ENCODE measurements at places on chromosomes 13 and 19. TPM values are rescaled to one million over a fixed set of nuclear protein-coding genes. Genes with fewer than 3 reads are reported as not detected.

ZNF181 gene
- total RNA-seq = 24.3 TPM

IQCN gene
- total RNA-seq = 7.4 TPM

PLPP2 gene
- 42.1 TPM for total RNA-seq

LGALS4 gene
- 2,311 TPM for total RNA-seq

GRCh38 chr19:799076-799881 is 2.0 kb downstream of the PTBP1 start:
- H3K4me3 ChIP-seq = peak overlapping the region; percentile 86
- H3K27ac ChIP-seq = peak overlapping the region; percentile 99
- DNase-seq = no peak
- no peaks in the 10 kb centered on the region for H3K27me3 ChIP-seq
- H3K4me1 ChIP-seq = peaks cover 33% of the 10 kb centered on the region

- no peak overlapping the region for H3K4me3 ChIP-seq
- no peaks in the 10 kb centered on the region for H3K36me3 ChIP-seq
- peaks cover 38% of the 10 kb centered on the region for H3K4me1 ChIP-seq
- H3K27ac ChIP-seq = no peak overlapping the region
- no peak for DNase-seq
These were observed 5.7 kb downstream of the DNAJB1 start for GRCh38 chr19:14512406-14512961.

- H3K4me1 ChIP-seq = no peaks in the 10 kb centered on the region
- no peaks in the 10 kb centered on the region for H3K36me3 ChIP-seq
- DNase-seq = peak; percentile 70
- H3K4me3 ChIP-seq = no peak overlapping the region
- H3K27ac ChIP-seq = peak overlapping the region; percentile 76
These were observed 216.2 kb downstream of the IRS2 start for GRCh38 chr13:109569958-109570711.

- no peaks in the 10 kb centered on the region for H3K27me3 ChIP-seq
- H3K27ac ChIP-seq = no peak within 1 kb of the TSS
- no peaks in the 10 kb centered on the region for H3K36me3 ChIP-seq
These were observed at the start of gene CYP4F8 for GRCh38 chr19:15614507-15615379. Gene CYP4F8 (plus strand): TSS chr19:15615218. CDS start chr19:15615617, 399 bp downstream.

DNA sequence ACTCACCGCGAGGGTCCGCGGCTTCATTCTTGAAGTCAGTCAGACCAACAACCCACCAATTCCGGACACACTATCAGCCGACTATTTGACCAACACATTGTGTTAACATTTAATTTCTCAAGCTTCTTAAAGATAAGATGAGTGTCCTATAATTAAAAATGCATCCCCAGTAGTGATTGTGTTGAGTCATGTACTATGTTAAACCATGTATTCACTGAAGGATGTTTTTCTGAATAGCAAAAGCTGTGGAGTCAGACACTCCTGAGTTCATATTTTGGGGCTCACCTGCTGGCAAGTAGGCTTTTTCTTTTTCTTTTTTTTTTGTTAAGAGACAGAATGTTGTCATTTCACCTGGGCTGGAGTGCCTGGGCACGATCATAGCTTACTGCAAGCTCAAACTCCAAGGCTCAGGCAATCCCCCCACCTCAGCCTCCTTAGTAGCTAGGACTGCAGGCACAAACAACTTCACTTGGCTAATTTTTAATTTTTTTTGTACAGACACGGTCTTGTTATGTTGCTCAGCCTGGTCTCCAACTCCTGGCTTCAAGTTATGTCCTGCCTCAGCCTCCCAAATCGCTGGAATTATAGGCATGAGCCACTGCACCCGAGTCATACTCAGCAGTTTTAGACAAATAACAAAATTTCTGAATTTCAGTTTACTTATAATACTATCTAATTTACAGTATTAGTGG is 606.9 kb downstream of the PCDH9 start:
- no peak overlapping the region for H3K4me3 ChIP-seq
- no peaks in the 10 kb centered on the region for H3K4me1 ChIP-seq
- no peaks in the 10 kb centered on the region for H3K36me3 ChIP-seq
- H3K27me3 ChIP-seq = no peaks in the 10 kb centered on the region

- H3K27me3 ChIP-seq = no peaks in the 10 kb centered on the region
- DNase-seq = no peak
- H3K36me3 ChIP-seq = no peaks in the 10 kb centered on the region
- no peak overlapping the region for H3K4me3 ChIP-seq
- H3K4me1 ChIP-seq = no peaks in the 10 kb centered on the region
These were observed 67.5 kb downstream of the INSR start for GRCh38 chr19:7226739-7227138.

- H3K36me3 ChIP-seq = no peaks in the 10 kb centered on the region
- no peaks in the 10 kb centered on the region for H3K4me1 ChIP-seq
- H3K27me3 ChIP-seq = no peaks in the 10 kb centered on the region
- no peak overlapping the region for H3K4me3 ChIP-seq
These were observed 17.3 kb upstream of the IL17D start for GRCh38 chr13:20686167-20686566.

DNA sequence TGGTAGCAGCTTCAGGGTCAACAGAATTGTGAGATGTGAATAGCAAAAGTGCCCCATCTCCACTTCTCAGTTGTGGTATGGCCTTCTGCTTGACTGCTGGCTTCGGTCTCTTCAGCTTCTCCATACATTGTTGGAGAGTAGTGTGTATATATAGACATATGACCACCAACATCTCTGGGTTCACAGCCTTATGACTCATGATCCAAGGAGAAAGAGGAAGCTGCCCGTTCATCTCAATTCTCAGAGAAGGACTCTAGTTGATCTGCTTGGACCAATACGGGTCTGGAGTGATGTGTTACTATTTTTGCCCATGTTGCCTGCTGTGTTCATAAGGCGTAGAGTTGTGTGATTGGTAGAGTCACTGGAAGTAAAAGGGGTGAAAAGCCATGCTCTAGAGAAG is 3.6 kb upstream of the COMMD6 start:
- H3K27ac ChIP-seq = no peak overlapping the region
- DNase-seq = no peak
- H3K27me3 ChIP-seq = no peaks in the 10 kb centered on the region
- H3K4me3 ChIP-seq = no peak overlapping the region
- no peaks in the 10 kb centered on the region for H3K4me1 ChIP-seq

DNA sequence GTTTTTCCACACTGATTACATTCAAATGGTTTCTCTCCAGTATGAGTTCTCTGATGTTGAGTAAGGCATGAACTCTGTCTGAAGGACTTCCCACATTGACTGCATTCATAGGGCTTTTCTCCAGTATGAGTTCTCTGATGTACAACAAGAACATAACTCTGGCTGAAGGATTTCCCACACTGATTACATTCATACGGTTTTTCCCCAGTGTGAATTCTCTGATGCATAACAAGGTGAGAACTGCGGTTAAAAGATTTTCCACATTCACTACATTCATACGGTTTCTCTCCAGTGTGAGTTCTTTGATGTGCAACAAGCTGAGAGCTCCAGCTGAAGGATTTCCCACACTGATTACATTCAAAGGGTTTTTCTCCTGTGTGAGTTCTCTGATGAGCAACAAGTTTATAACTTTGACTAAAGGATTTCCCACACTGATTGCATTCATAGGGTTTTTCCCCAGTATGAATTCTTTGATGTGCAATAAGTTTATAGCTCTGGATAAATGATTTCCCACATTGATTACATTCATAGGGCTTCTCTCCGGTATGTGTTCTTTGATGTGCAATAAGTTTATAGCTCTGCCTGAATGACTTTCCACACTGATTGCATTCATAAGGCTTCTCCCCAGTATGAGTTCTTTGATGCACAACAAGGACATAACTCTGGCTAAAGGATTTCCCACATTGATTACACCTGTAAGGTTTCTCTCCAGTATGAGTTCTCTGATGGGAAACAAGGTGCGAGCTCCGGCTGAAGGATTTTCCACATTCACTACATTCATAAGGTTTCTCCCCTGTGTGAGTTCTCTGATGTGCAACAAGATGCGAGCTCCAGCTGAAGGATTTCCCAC is 23.5 kb downstream of the ZNF180 start:
- H3K4me1 ChIP-seq = no peaks in the 10 kb centered on the region
- H3K27ac ChIP-seq = no peak overlapping the region
- no peak for DNase-seq
- peaks cover 63% of the 10 kb centered on the region for H3K36me3 ChIP-seq

DNA sequence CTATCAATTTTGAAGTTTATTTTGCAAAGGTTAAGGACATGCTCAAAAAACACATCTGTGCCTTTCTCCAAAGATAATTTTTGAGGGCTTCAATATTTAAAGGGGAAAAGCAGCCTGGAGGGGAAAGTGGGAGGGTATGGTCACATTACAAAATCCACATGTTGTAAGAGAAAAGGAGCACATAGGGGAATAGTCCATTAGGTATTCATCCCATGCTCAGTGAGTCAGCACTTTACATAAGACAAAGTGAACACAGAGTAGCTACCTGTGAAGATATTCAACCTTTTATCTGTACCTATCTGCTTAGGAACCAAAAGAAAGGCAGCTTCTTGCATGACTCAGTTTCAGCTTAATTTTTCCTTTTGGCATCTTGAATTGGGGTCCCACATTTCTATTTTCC is 932.0 kb downstream of the SLITRK6 start:
- H3K36me3 ChIP-seq = no peaks in the 10 kb centered on the region
- no peaks in the 10 kb centered on the region for H3K4me1 ChIP-seq
- no peak for DNase-seq
- no peak overlapping the region for H3K4me3 ChIP-seq
- H3K27ac ChIP-seq = no peak overlapping the region

- DNase-seq = no peak
- no peaks in the 10 kb centered on the region for H3K27me3 ChIP-seq
- H3K27ac ChIP-seq = no peak overlapping the region
- no peaks in the 10 kb centered on the region for H3K36me3 ChIP-seq
These were observed 5.9 kb downstream of the MTMR6 start for GRCh38 chr13:25281193-25281934.

DNA sequence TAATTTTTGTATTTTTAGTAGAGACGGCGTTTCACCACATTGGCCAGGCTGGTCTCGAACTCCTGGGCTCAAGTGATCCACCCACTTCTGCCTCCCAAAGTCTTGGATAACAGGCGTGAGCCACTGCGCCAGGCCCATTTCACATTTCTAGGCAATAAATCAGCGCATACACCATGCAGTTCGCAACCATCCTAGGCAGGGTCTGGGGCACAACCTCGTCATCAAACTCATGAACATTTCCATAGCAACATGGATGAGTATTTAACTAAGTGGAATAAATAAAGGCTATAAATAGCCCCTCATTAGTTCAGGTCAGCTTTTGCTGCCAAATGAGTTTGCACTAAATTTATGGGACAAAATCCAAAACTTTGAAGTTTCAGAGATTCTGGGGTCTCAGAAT is 8.2 kb downstream of the MEIS3 start:
- no peak overlapping the region for H3K4me3 ChIP-seq
- H3K27me3 ChIP-seq = no peaks in the 10 kb centered on the region

All from Peyer's patch (tissue), 4 donors.